Activated CD4-positive, CD25-positive, alpha-beta regulatory T cell (primary cell): ENCODE measurements at places on chromosomes 1 and 21.

GRCh38 chr1:43237121-43237520, 32.7 kb upstream of the TMEM125 start:
- no peak for DNase-seq

DNA sequence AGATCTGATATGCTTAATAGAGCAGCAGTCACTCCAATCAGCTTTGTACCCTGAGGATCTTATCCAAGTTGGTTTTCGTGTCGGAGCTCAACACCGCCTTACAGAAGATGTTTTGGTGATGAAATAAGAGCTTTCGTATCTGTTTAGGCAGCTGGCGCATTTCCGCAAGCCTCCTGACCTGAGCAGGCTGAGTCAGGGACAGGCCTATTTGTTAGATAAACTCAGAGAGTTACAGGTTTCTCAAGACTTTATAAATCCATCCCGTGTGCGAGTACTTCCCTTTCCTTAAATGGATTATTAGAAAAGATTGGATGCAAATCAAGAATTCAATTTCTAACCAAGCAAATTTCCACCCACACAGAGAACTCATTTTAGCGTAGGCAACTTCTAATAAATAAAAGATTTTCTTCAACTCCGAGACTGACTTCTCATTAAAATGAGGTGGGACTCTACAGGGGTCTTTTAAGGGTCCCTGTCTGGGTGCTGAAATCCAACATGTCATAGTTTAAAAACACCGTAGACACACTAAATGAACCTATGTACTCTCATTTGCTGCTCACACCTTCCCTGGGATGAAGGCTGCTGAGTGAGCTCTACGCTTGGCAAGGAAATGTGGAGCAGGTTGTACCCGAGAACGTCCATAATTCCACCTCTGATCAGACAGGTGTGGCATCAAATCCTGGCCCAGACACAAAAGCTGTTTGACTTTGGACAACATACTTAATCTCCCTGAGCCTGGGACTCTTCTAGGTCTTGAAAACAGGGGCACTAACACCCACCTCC, 106.9 kb upstream of the F3 start:
- DNase-seq, result no peak

DNA sequence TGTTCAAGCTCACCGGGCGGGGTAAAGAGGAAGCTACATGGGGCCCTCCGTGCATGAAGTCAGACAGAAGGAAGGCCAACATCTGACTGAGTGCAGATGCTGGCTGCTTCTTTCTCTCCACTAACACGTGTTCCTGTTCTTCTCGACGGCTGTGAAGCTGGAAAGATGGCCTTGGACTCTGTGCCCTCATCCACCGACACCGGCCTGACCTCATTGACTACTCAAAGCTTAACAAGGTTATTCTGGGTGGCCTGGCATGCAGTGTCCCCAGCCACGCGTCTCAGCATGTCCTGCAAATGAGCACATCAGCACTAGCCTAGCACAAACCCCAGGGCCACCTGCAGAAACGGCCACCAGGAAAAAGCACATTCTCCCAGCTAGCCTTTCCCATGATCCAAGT, 41.2 kb downstream of the ACTN2 start:
- DNase-seq, result no peak

DNA sequence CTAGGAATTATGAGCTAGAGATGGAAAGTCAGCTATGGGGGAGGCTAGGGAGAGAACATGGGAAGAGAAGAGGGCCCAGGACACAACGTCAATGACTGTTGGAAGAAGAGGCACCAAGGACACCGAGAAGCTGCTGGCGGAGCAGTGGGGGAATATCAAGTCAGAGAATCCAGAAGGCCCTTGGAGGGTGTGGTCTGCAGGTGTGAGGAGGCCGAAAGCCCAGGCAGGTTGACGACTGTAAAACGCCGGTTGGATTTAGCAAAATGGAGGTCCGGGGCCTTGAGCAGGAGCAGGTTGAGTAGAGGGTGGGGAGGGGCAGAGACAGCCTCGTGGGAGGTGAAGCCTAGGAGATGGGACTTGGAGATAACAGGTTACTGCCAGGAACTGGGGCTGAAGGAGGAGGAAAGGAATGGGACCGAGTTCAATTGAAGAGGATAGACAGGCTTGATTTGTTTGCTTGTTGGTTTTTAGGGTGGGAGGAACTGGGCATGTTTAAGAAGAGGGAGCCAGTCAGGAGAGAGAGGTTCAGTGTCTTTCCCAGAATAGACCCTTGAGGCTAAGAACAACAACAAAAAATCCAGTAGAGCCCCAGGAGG, 35.1 kb downstream of the EDN2 start:
- no peak for DNase-seq

- DNase-seq, result no peak
These were observed 46.1 kb downstream of the SLC44A3 start for GRCh38 chr1:94866164-94866807.

GRCh38 chr1:67997746-67998145, 52.7 kb downstream of the DIRAS3 start:
- no peak for DNase-seq

- DNase-seq, result no peak
These were observed 23.1 kb downstream of the TNN start for GRCh38 chr1:175090780-175091179.

- no peak for DNase-seq
These were observed 178.5 kb upstream of the FMN2 start for GRCh38 chr1:239913141-239913585.

DNA sequence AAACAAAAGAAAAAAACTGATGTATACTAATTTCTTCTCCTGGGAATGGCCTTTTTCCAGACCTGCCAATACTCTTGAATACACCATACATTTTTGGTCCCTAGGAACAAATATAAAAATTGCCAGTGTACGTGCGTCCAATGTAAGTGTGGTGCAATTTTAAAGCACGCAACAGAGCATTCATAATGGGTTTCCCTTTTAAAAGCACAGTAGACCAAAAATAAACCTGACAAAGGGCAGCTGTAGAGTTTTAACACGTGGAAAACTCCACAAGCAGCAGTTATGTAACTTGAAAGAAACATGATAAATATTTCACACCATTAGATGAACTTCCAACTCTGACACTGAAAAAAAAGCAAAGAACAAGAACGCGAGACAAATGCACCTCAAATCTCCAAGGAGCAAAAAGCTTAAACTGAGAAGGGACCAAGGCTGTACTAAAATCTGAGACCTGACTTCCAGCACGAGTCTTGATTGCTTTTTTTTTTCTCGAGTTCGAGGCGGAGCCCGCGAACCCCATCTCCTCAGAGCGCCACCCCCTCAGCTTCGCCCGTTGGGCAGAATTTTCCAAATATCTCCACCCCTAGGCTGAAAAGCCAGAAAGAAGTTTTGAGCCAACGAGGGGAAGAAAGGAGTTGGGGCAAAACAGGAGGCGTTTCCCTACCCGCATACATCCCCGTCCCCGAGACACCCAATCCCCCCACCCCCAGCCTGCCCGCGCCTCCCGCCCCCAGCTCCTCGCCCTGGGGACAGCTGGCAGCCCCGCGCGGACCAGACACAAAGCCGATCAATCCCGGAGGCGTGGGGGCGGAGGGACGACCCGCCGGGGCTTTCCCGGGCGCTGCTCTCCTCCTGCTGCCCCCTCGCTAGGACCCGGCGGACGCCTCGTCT, at the start of gene JAM2:
Gene JAM2 (plus strand): TSS at position 599 of the 891 bp plus-strand sequence. CDS start 564 bp downstream, outside the sequence.
- DNase-seq, result no peak

DNA sequence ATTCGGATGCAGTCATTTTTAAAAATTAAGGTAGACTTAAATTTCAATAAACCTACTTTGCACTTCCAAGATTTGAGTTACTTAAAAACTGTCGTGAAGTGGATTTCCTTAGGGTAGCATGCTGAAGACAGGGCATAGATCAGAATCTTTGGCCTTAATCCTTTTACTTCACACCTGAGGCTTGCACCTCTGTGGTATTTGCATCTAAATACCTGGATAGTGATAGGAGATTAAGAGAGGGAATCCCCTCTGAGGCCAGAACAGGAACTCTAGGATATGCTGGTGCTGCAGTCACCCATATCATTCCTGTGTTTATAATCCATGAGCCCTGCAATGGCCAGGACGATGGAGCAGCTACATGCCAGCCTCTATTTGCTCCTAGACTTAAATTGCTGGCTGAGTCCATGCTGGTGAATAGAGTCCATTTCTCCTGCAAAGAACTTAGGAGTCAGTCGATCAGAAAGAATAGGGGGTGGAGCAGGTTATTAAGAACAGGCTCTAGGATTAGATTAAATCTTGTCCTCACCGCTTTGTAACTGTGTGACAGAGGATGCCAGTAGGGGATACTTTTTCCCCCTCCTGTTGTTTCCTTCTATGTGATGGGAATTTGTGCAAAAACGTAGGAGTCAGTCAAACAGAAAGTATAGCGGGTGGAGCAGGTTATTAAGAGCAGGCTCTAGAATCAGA, 333.6 kb downstream of the DUSP10 start:
- no peak for DNase-seq

- DNase-seq, result no peak
These were observed 258.9 kb upstream of the PROX1 start for GRCh38 chr1:213728593-213729536.

DNA sequence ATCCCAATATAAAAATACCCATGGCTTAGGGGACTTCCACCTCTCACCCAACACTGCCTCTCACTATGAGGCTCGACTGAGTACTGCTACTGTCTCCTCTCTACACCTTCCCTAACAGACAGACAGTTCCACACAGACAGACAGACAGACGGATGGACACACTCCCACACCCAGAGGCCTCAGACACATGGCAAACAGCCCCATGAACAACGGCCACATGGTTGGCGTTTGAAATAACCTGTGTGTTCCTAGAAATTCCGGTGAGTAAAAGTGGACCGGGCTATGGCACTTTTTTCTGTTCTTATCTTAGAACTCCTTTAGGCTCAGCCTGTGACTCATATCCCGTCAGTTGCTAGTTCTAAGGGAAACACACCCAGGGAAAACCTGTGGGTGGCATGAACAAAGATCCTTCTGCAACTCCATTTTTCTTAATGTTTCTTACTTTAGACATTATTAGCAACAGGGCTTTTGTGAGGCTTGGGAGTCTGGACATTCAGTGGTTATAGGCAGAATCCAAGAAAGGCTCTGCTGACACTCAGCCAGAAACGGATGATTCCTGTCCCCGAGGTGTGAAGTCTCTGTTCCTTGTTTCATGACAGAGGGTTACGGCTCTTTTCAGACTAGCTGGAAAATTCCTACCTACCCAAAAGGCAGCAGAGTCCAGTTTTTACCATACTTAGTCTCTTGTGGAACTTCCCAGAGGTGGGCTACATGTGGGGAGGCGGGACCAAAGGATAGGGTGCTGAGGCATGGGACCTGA, 90.5 kb upstream of the TLR5 start:
- no peak for DNase-seq

GRCh38 chr1:155001425-155001674, 1.3 kb upstream of the ZBTB7B start:
- DNase-seq, result no peak

- no peak for DNase-seq
These were observed 14.0 kb downstream of the MX2 start for GRCh38 chr21:41375875-41376274.

DNA sequence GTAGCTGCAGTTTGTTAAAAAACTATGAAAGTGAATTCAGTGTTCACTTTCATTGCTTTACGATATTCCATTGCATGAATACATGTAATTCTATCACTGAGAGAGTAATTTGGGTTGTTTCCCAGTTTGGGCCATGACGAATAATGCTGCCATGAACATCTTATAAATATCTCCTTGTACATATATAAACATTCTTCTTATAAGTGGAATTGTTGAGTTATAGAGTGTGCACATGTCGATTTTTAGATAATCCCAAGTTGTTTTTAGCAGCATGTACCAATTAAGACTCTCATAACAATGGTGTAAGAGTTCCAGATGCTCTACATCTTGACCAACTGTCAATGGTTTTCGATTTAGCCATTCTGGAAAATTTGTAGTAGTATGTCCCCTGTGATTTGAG, 40.9 kb downstream of the ALG6 start:
- DNase-seq, result no peak

- no peak for DNase-seq
These were observed 41.7 kb downstream of the PKP1 start for GRCh38 chr1:201324821-201325677.

GRCh38 chr1:4023678-4024077, 123.6 kb upstream of the C1orf174 start:
- DNase-seq, result no peak

DNA sequence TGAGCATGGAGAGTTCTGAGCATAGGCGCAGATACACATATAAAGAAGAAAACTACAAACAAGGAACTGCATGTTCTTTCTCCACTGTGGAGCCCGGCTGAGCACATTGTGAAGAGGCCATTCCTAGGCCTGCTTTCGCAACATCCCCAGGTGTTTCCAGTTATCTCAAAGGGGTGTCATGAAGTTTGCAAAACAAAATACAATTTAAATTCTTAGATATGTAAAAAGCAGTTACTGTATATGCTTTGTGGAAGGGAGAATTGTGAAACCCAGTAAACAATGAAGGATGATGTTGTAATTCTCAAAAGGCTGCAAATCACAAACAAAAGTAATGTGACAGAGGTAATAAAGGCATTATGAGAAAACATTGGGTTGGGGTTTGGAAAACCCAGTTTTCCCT, 98.6 kb upstream of the ZNF644 start:
- no peak for DNase-seq

DNA sequence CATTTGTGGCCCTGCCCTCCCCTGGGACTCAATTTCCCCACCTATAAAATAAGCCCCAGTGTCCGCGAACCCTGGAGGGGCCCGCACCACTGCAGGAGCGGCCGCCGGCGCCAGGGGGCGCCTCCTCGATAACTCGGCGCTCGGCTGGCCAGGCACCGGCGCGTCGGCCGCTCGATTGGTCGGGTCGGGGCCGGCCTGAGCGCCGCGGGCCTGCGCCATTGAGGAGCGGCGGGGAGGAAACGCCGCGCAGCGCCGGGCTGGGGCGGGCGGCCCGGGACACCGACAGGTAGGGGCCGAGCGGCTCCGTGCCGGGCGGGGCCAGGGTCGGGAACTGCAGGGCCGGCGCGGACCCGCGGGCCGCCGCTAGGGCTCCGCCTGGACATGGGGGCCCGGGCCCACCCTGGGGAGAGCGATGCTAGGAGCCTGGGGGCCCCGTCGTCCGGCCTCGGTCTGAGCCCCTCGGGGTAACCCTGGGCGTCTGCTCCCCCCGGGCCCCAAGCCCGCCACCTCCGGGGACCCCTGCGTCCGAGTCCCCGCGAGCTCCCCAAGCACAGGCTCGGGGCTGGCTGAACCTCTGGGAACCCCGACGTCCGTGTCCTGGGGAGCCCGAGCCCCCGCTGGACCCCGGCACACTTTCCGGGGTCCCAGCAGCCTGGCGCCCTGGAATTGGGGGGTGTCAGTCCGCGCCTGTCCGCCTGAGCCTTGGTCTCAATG, at the start of gene VPS13D:
Gene VPS13D (plus strand): TSS at position 196 of the 714 bp plus-strand sequence. CDS start 4,237 bp downstream, outside the sequence.
- peak; percentile 82 for DNase-seq

GRCh38 chr1:193060406-193060805, 994 bp downstream of the RO60 start:
- DNase-seq, result no peak

GRCh38 chr1:54804471-54805132, 3.5 kb upstream of the TTC22 start:
- DNase-seq, result no peak

- no peak for DNase-seq
These were observed 4.4 kb upstream of the TMCO2 start for GRCh38 chr1:40243351-40243750.

DNA sequence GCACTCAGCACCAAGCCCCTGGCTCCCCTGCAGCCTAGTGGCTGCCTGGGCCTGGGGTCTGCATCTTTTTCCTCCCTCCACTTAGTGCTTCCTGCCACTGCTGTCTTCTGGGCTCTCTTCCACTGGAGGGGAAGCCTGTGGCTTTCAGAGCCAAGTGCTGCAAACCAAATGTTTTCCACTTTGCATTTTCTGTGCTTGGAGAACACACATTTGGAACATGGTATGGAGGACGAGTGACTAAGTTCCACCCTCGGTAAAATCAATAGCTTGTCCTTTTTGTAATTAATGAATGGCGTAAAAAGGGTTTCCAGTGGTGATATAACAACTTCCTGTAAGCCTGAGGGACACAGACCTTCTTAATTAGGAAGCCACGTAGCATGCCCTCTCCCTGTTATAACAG, 10.1 kb upstream of the GPR153 start:
- DNase-seq, result no peak
